Left renal pelvis (tissue), 4 donors: ENCODE measurements at places on chromosomes 7 and 10.

DNA sequence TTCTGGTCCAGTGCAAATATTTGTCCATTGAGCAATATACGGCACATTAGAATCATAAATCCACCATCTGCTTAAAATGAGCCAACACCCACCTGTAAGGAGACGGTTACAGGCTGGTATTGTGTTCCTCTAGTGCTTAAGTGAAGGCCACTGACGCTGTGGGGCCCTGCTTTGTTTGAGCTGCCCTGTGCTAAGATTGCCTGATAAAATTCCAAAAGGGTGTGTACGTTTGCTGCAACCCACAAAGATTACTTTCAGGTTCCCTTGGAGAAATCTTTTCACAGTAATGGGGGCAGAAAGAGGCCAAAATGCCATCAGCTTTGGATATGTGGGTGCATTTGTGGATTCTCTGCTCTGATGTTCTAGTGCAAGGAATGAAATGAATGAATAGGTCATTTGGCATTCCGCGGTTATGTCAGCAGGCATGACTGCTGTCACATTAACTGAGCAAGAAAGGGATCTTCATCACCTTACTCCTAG lies 34.4 kb downstream of the AGR3 start:
- no peak for DNase-seq

GRCh38 chr10:89426230-89426868 lies 12.0 kb downstream of the IFIT5 start:
- peak; percentile 42 for DNase-seq

- DNase-seq: no peak
These were observed 59.1 kb downstream of the LOXL4 start for GRCh38 chr10:98208925-98209324.

DNA sequence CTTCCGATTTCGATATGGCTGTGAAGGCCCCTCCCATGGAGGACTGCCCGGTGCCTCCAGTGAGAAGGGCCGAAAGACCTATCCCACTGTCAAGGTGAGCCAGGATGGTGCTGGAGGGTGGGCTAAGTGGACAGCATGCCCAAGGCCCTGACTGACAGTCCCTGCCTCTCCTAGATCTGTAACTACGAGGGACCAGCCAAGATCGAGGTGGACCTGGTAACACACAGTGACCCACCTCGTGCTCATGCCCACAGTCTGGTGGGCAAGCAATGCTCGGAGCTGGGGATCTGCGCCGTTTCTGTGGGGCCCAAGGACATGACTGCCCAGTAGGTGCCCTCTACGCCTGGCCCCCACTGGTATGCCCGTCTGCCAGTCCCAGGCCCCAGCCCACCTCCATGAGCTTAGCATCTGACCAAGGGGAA lies 1.2 kb downstream of the NFKB2 start:
- DNase-seq: no peak

- DNase-seq: no peak
These were observed 446.9 kb downstream of the PTPRN2 start for GRCh38 chr7:158140538-158141220.

- DNase-seq: no peak
These were observed 30.4 kb downstream of the SEPTIN7 start for GRCh38 chr7:35831208-35831607.

GRCh38 chr10:90642136-90642535 lies 215.7 kb downstream of the HTR7 start:
- DNase-seq: no peak

DNA sequence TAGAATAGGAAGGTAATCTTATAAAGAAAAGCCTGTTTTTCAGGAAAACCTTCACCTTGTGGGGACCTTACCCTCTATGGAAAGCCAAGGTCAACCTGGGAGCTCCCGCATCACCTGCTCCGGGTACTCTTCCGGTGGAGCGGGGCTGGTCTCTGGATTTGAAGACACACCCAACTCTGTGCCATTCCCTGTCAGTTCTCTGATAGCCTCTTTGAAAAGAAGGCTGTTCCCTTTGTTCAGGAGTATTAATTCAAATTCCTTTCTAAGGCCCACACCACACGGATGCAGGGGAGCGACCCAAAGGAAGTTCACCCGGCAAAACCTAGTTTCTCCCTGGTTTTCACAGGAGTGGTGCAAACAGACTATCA lies 10.7 kb downstream of the CTBP2 start:
- no peak for DNase-seq

GRCh38 chr10:96972264-96972663 lies 140.2 kb downstream of the LCOR start:
- DNase-seq: no peak

- DNase-seq: no peak
These were observed 39.9 kb downstream of the PLEKHA8 start for GRCh38 chr7:30068117-30068516.
